ENCODE measurements at places on chromosomes 3 and 15.
A peak's percentile ranks its signal among the peaks of the same experiment; 100 is the strongest.

- no peak for DNase-seq
Measured at GRCh38 chr15:62676891-62677290, 365.7 kb upstream of the TPM1 start.

GRCh38 chr15:83769411-83769999 lies 115.6 kb downstream of the ADAMTSL3 start:
- DNase-seq, result no peak

- peak; percentile 98 for DNase-seq
Measured at GRCh38 chr15:90143166-90143655, 40.9 kb upstream of the IDH2 start.

DNA sequence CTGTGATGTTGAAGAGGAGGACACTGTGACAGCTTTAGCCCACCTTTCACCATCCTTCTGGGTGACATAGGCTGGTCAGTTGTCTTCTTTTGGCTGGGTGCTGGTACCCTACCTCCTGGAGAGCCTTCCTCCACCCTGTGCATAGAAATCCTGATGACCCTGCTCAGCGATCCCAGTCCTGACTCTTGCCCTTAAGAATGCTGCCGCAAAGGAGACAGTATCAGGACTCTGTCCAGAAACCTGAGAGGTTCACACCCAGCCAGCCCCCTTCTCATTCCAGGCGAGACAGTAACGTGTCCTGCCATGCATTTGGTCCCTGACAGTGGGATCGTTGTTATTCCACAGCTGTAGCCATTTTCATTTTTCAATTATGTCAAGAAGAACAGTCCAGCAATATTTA lies 312.8 kb upstream of the CHRM5 start:
- DNase-seq, result peak; percentile 12

- DNase-seq, result peak; percentile 54
Measured at GRCh38 chr3:98735761-98736269, 27.3 kb upstream of the ST3GAL6 start.

DNA sequence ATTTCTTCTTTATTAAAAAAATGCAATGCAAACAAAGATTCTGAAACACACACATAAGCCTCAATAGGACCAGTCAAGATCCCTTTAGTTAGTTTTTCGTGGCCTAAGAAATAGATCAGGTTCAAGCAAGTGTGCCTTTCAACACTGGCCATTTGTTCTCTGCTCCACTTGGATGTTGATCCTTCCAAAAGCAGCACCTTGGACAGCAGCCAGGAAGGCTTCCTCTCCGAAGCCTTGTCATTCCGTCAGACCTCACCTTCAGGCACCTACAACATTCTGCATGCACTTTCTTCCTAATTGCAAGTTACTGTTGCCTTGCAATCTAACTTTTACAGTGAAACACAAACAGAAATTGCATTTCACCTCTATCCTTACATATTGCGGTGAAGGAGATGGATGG lies 155.9 kb upstream of the FEZF2 start:
- DNase-seq, result peak; percentile 79
